ENCODE measurements at places on chromosomes 1 and 21.

GRCh38 chr21:37267269-37268185 is at the start of gene VPS26C:
TSS of gene VPS26C (minus strand) at chr21:37267334. CDS start at chr21:37267294, 40 bp downstream.
- peak; percentile 98 for DNase-seq

DNA sequence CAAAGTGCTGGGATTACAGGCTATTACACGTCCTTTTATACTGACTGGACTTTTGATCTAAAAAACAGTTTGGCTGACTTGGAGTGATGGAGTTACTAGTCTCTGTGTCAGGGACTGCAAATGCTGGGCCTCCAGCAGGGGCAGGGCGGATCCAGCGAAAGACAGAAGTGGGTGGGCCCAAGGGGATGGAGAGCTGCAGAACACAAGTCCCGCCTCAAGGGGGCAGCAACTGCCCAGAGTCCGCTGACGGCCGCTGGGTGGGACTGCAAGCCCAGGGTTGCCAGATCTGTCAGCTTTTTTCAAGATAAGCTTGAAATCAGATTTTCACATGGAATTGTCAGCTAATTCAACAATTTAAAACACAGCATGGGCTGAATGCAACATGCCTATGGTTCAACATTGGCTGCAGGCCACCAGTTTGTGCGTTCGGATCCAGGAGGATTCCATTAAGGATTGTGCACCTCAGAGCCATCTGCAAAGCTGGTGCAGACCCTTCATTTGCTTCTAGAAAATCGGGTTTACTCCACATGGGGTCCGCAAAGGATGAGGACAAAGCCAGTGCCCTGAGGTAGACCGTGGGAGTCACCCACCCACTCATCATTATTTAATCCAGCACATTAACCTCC is 10.7 kb downstream of the STMN1 start:
- DNase-seq: peak; percentile 89

DNA sequence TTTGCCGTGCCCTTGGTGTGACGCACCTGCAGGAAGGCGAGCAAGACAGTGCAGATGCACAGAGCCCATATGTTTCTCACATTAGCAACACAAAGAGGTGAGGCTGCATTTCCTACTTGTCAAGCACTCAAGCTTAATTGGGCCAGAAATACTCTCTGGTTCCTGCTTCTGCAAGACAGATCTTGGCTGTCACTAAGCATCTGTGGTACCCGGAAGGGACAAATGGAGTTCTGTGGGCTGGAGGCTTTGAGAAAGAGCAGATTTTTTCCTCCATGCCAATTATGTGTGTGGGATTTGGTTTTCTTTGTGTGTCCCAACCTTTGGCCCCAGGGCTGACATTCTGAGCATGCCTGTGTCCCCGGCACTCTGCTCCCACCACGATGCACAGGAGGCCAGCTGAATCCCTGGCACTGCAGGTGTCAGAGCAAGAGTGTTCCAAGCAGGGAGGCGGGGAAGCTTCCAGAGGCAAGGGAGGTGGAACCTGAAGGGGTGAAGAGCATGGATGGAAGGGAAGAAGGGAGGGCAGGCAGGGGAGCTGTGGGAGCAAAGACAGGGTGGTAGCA is 52.0 kb upstream of the STUM start:
- no peak for DNase-seq

DNA sequence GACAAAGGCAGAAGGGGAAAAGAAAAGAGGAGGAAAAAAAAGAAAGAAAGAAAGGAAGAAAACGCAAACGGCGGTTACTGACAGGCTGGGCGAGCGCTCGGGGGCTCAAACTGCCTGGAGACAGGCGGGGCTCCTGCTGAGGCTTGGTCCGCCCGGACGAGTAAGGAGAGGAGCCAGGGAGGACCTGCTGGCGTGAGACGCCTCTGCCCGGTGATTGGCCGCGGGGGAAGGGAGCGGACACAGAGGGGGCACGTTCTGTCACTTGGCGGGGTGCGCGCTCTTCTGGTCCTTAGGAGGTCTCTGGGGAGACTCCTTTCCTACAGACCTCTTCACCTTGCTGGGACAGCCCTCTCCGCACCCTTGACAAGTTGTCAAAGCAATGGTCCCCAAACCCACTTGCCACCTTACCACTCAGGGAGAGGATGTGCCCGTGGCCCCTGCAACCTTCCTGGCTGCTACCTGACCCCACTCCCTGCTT is 791 bp upstream of the PIK3R3 start:
- DNase-seq: no peak

DNA sequence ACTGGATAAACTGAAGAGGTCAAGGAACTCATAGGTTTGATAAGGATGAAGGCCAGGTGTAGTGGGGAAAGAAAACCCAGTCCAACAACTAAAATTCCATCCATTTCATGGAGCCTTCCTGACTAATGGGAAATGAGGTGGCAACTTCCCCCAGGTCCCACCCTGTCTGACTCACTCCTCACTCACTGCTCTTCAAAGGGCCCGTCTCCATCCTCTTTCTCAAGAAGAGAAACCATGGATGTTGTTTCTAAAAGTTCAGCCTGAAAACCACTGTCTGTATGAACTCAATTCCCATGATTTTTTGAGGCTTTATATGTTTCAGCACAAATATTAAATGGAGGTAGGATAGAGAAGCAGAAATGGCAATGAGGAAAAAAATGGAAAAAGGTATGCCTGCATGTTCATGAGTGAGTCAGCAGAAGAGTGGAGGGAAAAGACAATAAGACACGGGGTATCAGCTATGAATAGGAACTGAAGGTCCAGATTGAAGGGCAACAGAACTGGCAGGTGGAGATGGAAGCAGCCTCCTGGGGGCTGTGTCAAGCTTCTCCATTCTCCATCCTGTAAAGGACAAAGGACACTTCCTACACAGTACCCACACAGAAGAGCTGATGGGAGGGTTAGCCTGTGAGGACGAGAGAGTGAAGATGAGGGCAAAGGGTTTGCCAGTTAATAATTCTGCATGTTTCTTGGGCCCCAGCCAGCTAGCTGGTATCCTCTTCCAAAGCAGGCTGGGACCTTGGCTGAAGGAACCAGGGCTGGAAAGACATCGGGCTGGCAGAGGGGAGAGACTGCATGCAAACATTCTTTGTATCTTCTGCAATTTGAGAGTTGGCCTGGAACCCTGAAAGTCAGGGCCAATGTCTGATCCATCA is 5.5 kb upstream of the ELOVL1 start:
- no peak for DNase-seq

DNA sequence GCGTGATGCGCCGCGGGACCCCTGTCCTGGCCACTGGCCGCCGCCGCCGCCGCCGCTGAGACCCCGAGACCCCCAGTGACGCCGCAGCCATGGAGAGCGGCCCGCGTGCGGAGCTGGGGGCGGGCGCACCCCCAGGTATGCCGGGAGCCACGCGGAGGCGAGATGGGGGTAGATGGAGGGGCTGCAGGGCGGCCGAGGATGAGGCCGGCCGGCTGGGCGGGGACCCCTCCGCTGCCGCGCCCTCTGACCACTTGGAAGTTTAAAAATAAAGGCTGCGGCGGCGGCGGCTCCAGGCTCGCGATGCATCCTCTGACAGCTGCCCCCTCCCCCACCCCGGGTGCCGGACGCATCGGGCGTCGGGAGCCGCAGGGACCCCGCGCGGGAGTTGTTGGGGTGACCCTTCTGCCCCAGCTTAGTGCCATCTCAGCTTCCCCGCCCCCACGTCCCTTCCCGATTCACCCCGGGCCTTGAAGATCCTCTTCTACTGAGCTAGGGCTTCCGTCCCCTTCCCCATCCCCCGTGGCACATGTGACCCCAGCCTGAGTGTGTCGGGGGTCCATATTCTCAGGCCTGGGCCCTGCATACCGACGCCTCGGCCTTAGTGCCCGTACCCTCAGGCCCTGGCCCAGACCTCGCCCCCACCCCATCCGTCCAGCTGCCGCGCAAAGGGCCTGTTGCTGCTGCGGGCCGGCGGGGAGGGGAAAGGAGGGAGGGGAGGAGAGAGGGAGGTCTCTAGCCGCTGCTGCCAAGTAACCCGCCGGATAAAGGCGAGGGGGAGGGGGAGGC is 562 bp downstream of the MAP7D1 start:
- peak; percentile 68 for DNase-seq

- DNase-seq: no peak
Measured at GRCh38 chr21:26836528-26836927, 8.7 kb downstream of the ADAMTS1 start.

DNA sequence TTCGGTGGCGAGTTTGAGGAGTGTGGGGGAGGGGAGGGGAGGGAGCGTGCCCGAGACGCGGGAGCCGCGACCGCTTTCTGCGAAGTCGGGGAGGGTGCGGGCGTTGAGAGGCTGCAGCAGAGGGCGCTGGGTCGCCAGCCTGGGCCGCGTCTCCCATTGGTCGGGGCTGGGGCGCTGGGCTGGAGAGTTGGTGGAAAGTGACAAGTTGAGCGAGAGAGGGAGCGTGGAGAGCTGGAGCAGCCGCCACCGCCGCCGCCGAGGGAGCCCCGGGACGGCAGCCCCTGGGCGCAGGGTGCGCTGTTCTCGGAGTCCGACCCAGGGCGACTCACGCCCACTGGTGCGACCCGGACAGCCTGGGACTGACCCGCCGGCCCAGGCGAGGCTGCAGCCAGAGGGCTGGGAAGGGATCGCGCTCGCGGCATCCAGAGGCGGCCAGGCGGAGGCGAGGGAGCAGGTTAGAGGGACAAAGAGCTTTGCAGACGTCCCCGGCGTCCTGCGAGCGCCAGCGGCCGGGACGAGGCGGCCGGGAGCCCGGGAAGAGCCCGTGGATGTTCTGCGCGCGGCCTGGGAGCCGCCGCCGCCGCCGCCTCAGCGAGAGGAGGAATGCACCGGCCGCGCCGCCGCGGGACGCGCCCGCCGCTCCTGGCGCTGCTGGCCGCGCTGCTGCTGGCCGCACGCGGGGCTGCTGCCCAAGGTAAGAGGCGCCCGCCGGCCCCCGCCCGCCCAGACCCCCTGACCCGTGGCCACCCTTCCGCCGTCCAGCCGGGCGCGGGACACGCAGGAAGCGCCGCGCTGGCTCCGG is at the start of gene ROR1:
TSS of gene ROR1 (plus strand) at position 203 of the 802 bp plus-strand sequence.
- peak; percentile 68 for DNase-seq

GRCh38 chr1:209629621-209630382 is 22.4 kb downstream of the LAMB3 start:
- DNase-seq: no peak

DNA sequence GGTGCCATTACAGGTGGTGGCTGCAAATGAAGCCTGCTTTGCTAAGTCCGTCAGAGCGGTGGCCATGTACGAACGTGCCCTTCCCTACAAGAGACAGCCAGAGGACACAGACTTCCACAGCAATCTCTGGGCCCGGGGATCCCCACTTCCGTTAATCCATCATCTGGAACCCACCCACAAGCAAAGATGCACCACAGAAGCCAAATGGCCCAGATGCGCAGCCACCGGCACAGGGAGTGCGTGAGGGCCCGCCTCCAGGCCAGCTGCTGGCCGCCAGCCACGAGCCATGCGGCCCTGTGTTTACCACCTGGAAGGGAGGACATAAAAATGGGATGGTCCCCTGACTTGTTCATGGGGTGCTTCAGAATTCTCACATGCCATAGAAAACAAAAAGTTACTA is 22.1 kb downstream of the MRAP start:
- DNase-seq: no peak

GRCh38 chr1:8875216-8875861 is 3.1 kb downstream of the ENO1 start:
- DNase-seq: no peak

DNA sequence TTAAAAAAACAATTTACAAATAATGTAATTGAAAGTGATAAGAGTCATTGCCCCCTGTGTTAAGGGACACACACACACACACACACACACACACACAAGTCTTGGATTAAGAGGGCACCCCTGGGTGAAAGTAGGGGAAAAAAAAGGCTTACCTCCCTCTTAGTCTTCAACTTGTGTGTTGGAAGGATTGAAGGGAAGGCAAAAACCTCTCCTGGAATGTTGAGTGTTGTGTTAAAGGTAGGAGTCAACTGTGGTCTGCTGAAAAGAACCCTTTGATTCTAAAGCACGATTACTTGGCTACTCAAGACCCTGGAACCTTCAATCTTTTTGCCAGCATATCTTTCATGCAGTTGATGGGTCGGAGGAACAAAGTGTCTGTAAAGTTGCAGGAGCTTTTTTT is 6.4 kb downstream of the PBX1 start:
- no peak for DNase-seq

DNA sequence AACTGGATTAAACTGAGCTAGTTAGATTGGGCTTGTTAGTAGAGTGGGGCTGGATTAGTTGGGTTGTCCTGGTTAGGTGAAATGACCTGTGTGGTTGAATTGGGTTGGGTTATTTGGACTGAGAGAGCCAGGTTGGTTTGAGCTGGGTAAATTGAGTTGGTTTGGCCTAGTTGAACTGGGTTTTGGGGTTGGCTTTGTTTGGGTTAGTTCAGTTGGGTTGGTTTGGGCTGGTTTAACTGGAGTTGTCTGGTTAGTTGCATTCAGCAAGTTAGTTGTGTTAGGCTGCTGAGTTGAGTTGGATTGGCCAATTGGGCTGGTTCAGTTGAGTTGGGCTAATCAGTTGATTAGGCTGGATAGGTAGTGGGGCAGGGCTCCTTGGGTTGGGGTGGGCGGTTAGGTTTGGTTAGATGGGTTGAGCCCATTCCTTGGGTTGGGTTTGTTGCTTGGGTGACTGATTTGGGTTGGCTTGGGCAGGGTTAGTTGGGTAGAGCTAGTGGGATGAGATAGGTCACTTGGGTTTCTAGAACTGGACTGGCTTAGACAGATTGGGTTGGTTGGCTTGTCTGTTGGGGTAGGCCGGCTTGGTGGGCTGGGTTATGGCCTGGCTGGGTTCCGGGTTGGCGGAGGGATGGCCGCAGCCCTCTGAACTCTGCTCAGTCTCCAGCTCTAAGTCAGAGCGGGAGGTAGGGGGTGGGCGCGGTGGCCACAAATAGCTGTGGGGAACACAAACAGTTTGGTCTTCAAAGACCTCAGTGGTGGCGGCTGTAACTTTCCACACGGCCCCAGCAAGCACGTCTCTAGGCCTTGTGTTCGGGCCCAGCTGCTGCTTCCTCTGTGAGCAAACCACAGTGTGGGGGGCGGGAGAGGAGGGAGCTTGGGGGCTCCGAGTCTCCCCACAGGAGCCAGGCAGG is 67.2 kb upstream of the RUNX3 start:
- DNase-seq: peak; percentile 85

DNA sequence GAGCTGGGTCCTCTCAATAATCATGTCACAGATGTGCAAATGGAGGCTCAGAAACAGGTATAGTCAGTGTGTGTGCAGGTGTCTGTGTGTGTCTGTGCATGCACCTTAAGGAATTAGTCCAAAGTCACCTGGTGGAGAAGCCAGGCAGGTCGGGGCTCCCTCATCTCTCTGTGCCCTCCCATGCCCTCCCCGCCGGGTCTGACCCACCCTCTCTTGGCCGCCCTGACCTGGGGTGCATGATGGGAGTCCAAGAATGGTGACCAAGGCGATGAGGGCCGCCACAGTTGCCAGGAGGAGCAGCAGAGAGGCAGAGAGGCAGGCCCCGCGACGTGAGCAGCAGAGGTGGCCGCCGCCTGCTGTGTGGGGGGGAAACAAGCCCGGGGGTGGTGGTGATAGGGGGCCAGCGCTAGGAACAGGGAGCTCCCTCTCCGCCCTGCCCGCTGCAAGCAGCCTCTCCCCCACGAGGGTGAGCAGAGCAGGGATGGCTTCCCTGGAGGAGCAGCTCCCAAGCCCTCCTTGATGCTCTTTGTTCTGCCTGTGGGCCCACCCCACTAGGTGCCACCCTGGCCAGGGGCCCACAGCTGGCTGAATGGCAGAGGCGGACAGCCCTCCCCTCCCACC is 3.9 kb downstream of the LDLRAD1 start:
- DNase-seq: no peak

- DNase-seq: no peak
Measured at GRCh38 chr1:24639881-24640280, 3.2 kb upstream of the SRRM1 start.
